Regular cardiac myocyte (primary cell): ENCODE measurements at places on chromosomes 7 and 10. TPM values are rescaled to one million over a fixed set of nuclear protein-coding genes. Genes with fewer than 3 reads are reported as not detected.

FRMPD2 gene
- total RNA-seq = not detected in 2 replicates

PHKG1 gene
- total RNA-seq = 1.4 TPM in 1 of 2 replicates, not detected in the other

EN2 gene
- total RNA-seq = not detected in 2 replicates

AGAP5 gene
- 2.0 and 2.1 TPM in 2 replicates for total RNA-seq

FEZF1 gene
- total RNA-seq = not detected in 2 replicates

EPO gene
- not detected in 2 replicates for total RNA-seq

NUPR2 gene
- not detected in 2 replicates for total RNA-seq

GNAT3 gene
- 0.28 and 0.58 TPM in 2 replicates for total RNA-seq

OPN4 gene
- not detected in 2 replicates for total RNA-seq

HEPACAM2 gene
- 0.28 TPM in 1 of 2 replicates, not detected in the other for total RNA-seq

PTPN20 gene
- 1.3 and 3.9 TPM in 2 replicates for total RNA-seq

OR6V1 gene
- not detected in 2 replicates for total RNA-seq

GPR26 gene
- not detected in 2 replicates for total RNA-seq

TMEM254 gene
- total RNA-seq = 6.5 and 7.1 TPM in 2 replicates

ADAMTS14 gene
- 1.9 and 4.2 TPM in 2 replicates for total RNA-seq

NUTM2D gene
- total RNA-seq = 0.28 and 0.96 TPM in 2 replicates

SEM1 gene
- total RNA-seq = 14.7 and 52.3 TPM in 2 replicates

KCNH2 gene
- not detected in 2 replicates for total RNA-seq

HABP2 gene
- total RNA-seq = under 0.01 and 0.19 TPM in 2 replicates

CHAT gene
- not detected in 2 replicates for total RNA-seq

CISD1 gene
- total RNA-seq = 19.2 and 27.0 TPM in 2 replicates

NPC1L1 gene
- total RNA-seq = under 0.01 TPM in 2 replicates

CRHR2 gene
- not detected in 2 replicates for total RNA-seq

TDRD1 gene
- total RNA-seq = 1.9 and 5.1 TPM in 2 replicates

HTR5A gene
- total RNA-seq = not detected in 2 replicates

IRF5 gene
- under 0.01 and 0.56 TPM in 2 replicates for total RNA-seq

HOXA4 gene
- not detected in 2 replicates for total RNA-seq

ANXA8L1 gene
- total RNA-seq = not detected in 2 replicates

TSPAN33 gene
- total RNA-seq = 0.19 and 0.85 TPM in 2 replicates

PIK3CG gene
- 0.19 and 1.1 TPM in 2 replicates for total RNA-seq

PHYH gene
- total RNA-seq = 18.6 and 24.0 TPM in 2 replicates

IL2RA gene
- total RNA-seq = not detected in 2 replicates

PLA2G12B gene
- total RNA-seq = not detected in 2 replicates

LRCH4 gene
- total RNA-seq = 12.7 TPM in 2 replicates

SPDYE6 gene
- total RNA-seq = not detected in 2 replicates

FOXK1 gene
- total RNA-seq = 15.2 and 28.9 TPM in 2 replicates

INA gene
- 1.1 and 1.2 TPM in 2 replicates for total RNA-seq

AGAP9 gene
- 1.5 and 2.8 TPM in 2 replicates for total RNA-seq

ZFYVE27 gene
- total RNA-seq = 21.3 and 29.6 TPM in 2 replicates

ITPRID1 gene
- not detected in 2 replicates for total RNA-seq

FAM149B1 gene
- 23.6 and 31.6 TPM in 2 replicates for total RNA-seq

ADAM22 gene
- total RNA-seq = 0.28 and 0.58 TPM in 2 replicates

CAV2 gene
- 214 and 229 TPM in 2 replicates for total RNA-seq

FERD3L gene
- not detected in 2 replicates for total RNA-seq

GATA3 gene
- total RNA-seq = 0.28 TPM in 1 of 2 replicates, not detected in the other
